ENCODE measurements at places on chromosomes 3 and 15.

GRCh38 chr3:167862104-167862730, 126.7 kb downstream of the SERPINI1 start:
- no peak for DNase-seq

- no peak for DNase-seq
Observed at GRCh38 chr3:158709666-158710083, 22.6 kb downstream of the RARRES1 start.

DNA sequence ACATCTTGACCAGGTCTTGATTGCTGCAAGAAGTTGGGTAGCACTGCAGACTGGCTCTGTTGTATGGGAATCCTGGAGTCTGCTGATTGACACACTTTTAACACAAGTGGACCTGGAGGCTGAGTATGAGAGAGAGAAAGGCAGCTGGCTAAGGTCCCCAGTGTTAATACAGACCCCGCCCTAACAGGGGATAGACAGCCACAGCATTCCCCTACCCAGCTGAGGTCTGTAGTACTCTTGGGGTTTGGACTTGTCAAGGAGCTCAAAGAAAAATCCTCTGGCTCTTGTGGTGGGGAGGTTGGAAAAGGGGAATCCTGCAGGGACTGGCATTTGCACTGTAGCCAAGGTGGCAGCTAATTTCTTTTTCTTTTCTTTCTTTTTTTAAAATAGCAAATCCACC, 192.7 kb downstream of the ZNF621 start:
- DNase-seq = no peak

DNA sequence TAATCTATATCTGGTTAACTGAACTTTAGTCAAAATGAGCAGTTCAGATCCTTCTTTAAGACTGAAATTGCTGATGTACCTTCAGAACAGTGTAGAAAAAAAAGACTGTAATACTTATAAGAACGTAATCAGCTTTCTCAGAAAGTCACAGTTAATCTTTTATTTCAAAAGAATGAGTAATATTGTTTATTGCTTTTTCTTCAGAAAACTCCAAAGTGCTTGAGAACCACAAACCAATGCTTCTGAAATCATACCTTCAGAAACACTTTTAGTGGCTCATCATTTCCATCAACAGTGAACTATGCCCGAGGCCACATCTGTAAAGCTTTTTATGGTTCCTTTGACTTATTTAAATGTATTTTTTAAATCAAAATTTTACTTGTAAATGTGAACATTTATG, 33.3 kb upstream of the CLASP2 start:
- no peak for DNase-seq

GRCh38 chr3:100413613-100414012, 12.3 kb downstream of the LNP1 start:
- no peak for DNase-seq

DNA sequence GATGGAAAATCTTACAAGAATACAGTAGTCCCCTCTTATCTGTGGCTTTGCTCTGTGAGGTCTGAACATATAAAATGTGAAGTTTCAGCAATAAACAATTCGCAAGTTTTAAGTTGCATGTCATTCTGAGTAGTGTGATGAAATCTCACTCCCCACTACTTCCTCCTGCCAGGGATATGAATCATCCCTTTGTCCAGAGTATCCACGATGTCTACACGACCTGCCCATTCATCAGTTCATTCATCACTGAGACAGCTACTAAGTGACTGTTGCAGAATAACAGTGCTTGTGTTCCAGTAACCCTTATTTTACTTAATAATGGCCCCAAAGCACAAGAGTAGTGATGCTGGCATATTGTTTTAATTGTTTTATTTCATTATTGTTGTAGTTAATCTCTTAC, 489.2 kb upstream of the UBE2E2 start:
- DNase-seq = no peak

DNA sequence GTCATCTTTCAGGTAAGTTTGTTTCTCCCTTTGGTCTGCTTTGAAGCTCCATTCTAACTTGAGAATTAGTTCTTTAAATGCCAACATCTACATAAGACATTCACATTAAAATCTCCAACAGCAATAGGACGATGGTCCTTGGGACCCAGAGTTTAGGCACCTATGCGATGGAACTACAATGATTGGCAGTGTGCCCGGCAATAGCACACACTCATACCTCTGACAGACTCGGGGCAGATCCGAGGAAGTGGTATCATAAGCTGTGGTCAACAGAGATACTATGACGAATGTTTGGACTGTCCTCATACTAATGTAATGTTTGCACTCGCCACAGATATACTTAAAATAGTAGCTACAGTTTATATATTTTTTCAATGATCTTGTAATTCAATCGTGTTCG, 34.2 kb upstream of the NR2F2 start:
- no peak for DNase-seq

GRCh38 chr3:13064964-13065363, 8.3 kb downstream of the IQSEC1 start:
- DNase-seq = no peak

- no peak for DNase-seq
Observed at GRCh38 chr3:156918746-156919145, 92.6 kb downstream of the LEKR1 start.

GRCh38 chr15:58952751-58953150, 19.3 kb upstream of the SLTM start:
- no peak for DNase-seq

DNA sequence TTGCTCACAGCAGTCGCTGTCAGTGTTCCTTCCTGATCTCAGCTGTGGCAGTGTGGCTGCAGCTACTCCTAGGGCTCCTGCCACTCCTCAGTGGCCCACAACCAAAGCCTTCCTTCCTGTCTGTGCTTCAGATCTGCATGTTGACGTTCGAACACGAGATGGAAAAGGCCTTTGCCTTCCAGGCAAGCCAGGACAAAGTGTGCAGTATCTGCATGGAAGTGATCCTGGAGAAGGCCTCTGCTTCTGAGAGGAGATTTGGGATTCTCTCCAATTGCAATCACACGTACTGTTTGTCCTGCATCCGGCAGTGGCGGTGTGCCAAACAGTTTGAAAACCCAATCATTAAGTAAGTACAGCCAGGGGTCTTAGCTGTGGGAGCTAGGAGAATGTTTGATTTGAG, 17.8 kb downstream of the MKRN2 start:
- DNase-seq = no peak

Data from RPMI8226 (cell line).